ENCODE measurements at places on chromosomes 12 and 14. TPM values are rescaled to one million over a fixed set of nuclear protein-coding genes. Genes with fewer than 3 reads are reported as not detected.

Gene ASB8
- 34.7 TPM for total RNA-seq

DNA sequence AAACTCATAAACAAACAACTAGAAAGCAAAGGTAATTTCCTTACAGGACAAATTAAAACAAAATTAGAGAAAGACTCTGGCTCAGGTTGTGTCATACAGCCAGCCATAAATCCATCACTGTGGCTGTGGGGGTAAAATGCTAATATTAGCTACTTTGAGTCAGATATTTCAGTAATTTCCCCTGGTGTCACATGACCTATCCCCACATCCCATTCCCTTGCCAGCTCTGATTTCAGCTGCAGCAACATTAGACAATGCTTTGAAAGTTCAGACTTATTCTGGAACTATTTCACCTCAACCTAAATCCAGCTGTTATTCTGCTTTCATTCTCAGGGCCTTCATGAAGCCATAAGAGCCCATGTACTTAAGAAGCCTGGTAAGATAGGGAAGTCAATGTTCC lies 55.3 kb downstream of the RPL10L start:
- DNase-seq, result no peak

GRCh38 chr14:101888182-101888581 lies 76.2 kb upstream of the DYNC1H1 start:
- no peak for DNase-seq

Gene KRT82
- total RNA-seq, result not detected

GRCh38 chr12:42749239-42749638 lies 159.7 kb upstream of the PRICKLE1 start:
- DNase-seq, result no peak

DNA sequence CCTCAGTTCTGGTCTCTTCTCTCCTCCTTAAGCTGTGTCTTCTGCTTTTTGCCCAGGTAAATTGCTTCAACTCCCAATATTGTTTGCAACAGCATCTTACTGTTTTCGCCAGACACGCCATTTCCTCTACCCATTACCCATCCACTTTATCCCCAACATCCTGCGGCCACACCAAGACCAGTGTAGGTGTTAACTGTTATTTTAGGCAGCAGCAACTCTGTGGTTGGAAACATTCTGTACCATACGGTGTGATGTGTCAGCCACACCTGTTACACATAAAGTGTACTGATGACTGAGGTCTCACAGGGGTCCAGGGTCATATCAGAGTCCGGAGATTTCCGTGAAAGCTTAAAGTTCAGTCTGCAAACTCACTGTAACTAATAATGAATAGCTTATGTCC lies 21.8 kb upstream of the KLRD1 start:
- DNase-seq, result no peak

DNA sequence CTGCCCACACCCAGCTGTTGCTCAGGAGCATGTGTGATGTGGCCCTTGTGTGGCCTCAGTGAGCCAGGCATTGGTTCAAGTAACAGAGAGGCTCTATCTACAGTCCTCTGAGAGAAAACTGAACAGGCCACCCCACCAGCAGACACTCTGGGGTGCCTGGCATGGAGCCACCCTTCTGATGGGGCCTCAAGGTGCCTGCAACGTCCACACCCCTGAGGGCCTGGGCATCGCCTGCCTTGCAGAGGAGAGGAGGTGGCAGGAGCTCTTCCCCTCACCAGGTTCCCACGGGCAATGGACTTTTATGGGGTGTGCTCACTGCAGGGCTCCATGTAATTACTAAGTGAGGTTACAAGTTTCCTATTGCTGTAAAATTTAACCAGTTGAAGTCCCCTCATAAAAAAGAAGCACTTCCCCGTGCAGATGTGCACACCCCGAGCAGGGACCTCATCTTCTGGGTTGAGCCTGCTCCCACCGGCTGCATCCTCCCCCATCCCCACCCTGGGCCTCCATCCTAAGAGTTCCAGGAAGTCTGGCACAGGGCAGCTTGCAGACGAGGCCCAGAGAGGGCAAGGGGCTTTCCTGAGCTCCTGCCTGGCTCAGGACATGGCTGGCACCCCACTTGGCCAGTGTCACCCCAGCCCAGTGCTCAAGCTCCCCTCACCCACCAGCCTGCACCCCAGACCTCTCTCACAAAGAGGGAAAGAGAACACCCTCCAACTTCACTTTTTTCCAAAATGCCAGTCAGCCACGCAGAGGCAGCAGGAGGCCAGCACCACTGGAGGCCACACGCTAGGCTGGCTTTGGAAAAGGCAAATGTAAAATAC lies 270.4 kb upstream of the RTL1 start:
- peak; percentile 68 for DNase-seq

All from posterior vena cava (tissue), 2 donors.